Activated CD8-positive, alpha-beta T cell treated with anti-CD3 and anti-CD28 coated beads for 36 hours (primary cell): ENCODE measurements at places on chromosomes 1 and 21.

DNA sequence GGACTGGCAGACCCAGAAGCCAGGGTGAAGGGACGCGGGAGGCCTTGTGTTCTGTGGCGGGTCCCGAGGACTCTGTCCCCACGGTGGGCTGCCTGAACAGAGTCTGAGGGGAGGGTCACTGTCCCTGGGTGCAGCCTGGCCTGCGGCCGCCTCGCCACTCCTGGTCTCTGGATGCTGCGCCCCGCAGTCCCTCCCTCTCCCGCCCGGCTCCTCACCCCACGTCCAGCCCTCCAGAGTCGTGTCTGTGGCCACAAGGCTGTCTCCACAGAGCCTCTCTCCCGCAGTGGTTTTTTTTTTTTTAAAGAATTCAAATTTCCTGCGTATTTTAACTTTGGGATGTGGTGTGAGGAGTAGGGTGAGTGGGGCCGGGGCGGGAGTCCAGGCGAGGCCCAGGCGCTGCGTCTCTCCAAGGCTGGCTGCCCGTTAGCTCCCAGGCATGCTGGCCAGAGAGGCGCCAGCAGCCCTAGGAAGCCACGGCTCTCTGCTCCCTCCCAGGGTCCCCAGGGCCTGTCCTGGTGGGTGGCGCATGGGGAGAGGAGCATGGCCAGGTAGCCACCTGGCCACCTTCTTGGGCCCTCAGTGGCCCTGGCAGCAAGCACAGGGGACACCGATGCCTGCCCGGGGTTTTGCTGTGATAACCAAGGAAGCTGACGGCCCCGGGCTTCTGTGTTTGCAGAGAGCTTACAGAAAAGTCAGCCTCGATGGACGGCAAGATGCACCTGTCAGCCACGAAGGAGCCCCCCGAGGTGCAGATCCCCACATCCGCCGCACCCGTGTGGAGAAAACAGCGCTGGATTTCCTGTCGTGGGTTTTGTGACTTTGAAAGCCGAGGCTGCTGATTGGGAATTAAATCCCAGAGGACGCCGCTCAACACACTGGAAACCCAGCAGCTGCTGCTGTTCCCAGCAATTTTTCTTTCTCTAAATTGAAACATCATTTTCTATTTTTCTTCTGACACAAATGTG is 72.8 kb downstream of the MORN1 start:
- DNase-seq, result peak; percentile 25

- DNase-seq, result no peak
Observed at GRCh38 chr1:200874694-200875093, 1.9 kb downstream of the GPR25 start.

- no peak for DNase-seq
Observed at GRCh38 chr1:154966111-154966510, 4.4 kb downstream of the SHC1 start.

- DNase-seq, result no peak
Observed at GRCh38 chr1:79762461-79762860, 755.9 kb upstream of the ADGRL4 start.

- DNase-seq, result no peak
Observed at GRCh38 chr21:44952116-44952928, 12.5 kb downstream of the SLX9 start.

DNA sequence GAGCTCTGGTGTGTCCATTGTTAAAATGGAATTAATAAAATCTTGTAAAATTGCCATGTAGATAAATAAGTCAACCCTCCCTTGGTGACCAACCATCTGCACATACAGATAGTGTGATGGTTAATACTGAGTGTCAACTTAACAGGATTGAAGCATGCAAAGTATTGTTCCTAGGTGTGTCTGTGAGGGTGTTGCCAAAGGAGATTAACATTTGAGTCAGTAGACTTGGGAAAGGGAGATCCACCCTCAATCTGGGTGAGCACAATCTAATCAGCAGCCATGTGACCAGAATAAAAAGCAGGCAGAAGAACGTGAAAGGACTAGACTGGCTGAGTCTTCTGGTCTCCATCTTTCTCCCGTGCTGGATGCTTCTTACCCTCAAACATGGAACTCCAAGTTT is 174.8 kb downstream of the LTN1 start:
- no peak for DNase-seq

- no peak for DNase-seq
Observed at GRCh38 chr1:243959998-243960397, 91.1 kb upstream of the ZBTB18 start.

GRCh38 chr1:200850554-200850953 is 22.2 kb upstream of the GPR25 start:
- no peak for DNase-seq

- peak; percentile 44 for DNase-seq
Observed at GRCh38 chr1:12344596-12345349, 114.9 kb downstream of the VPS13D start.

DNA sequence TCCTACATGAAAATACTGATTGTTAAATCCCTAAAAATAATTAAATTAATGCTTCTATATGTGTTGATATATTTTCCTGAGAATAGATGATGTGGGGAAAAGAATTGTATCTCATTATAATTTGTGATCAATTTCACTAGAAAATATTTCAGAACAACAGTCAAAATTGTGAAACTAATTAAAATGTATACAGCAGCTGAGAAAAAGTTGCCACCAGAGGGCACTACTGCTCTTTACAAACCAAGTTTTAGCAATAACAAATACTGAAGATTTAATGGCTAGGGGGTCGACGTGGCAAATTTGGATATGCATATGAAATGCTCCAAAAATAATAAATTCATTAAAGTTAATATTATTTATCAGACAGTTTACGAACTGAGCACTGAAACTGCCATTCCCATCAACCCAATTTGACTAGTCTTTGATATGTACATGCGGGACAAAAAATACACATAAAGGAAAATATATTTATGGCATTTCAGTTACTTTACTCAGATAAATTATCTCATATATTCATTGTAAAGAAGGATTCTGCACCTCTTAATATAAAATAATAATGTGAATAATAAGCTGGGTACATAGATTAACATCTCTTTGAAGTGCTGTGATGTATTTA is 96.3 kb upstream of the TMPRSS15 start:
- peak; percentile 69 for DNase-seq

DNA sequence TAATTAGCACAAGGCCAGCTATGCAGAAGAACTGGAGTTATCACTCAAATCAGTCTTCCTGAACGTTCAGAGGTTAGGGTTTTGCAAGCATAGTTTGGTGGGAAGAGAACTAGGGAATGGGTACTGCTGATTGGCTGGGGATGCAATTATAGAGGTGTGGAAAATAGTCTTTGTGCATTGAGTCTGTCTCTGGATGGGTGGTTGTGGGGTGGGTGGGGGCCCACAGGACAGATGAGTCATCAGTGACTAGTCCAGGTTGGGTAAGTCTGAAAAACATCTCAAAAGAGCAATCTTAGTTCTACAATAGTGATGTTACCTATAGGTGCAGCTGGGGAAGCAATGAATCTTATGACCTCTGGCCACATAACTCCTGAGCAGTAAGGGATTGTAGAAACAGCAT is 89.7 kb upstream of the HMCN1 start:
- peak; percentile 65 for DNase-seq

DNA sequence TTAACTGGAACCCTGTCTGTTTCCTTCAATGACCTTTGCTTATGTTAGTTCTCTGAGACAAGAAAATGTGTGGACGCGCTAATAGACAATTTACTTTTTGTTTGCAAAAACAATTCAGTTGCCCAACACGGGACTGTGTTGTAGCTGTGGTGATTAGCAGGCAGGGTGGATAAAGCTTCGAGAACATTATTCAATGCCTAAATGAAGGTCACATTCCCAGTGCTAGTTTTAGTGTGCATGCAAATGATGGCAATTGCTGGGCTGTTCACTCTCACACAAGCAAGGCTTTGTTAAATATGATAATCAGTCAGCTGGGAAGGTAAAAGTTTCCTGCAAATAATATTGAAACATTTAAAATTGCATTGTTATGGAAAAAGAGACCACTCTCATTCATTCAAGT is 188.4 kb downstream of the BACH1 start:
- DNase-seq, result no peak

GRCh38 chr21:30634906-30635305 is at the start of gene KRTAP20-2:
TSS of gene KRTAP20-2 (plus strand) at chr21:30635206. CDS start at chr21:30635264, 58 bp downstream.
- no peak for DNase-seq

GRCh38 chr1:150970808-150971582 is 3.6 kb downstream of the CERS2 start:
- no peak for DNase-seq

DNA sequence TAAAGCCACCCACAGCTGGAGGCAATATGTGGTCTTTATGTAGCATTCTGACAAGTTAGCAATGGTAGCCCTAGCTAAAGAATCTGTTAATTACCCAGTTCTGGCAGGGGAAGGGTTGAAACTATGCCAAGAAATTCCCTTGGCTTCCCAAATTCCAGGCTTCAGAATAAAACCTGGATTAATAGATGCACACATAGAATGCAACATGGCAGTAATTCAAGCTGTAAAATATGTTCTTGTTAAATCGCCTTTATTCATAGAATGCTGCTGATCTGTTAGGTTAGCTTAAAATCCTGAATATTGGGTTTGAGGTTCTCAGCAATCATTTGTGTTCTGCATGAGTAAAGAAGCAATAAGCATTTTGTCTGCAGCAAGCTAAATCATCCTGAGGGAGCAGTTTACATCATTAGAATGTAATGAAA is 80.1 kb downstream of the ZNF326 start:
- DNase-seq, result no peak

GRCh38 chr1:159737238-159737916 is 23.0 kb upstream of the CRP start:
- DNase-seq, result no peak

DNA sequence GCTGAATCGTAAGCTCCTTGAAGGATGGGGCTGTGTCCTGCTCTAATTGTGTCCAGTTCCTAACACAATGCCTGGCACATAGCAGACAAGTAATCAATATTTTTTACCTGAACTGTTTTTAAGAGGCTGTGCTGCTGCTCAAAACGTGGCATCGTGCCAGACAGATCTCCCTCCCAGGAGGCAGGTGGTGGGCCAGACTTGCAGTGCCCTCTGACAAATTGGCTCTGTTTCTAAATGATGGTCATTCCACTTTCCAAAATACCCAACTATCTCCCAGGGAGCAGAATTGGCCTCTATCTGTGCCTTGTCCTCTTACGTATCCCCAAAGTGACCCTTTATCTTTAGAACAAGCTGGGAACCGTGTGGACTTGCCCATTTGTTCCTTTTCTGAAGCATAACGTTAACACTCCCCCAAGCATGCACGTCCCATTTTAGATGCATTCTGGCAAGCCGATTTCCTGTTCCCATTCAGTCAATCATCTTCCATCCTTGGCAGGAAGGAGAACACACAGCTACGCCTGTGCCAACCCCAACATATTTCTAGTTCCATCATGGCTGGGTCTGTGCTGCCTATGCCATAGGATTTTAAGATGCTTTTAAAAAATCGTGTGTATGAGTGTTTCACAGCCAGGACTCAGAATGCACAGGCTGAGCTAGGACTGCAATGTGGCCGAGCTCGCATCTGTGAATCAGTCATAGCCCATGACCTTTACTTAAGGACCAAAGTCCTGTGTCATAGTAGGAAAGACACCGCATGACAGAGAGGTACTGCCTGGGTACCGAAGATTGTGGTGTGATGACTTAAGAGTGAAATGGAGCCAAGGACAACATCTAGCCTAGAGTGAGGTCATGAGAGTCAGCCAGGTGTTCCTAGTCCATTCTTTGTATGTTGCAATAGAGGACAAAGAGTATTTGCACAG is 408.6 kb downstream of the PRDM2 start:
- DNase-seq, result no peak

DNA sequence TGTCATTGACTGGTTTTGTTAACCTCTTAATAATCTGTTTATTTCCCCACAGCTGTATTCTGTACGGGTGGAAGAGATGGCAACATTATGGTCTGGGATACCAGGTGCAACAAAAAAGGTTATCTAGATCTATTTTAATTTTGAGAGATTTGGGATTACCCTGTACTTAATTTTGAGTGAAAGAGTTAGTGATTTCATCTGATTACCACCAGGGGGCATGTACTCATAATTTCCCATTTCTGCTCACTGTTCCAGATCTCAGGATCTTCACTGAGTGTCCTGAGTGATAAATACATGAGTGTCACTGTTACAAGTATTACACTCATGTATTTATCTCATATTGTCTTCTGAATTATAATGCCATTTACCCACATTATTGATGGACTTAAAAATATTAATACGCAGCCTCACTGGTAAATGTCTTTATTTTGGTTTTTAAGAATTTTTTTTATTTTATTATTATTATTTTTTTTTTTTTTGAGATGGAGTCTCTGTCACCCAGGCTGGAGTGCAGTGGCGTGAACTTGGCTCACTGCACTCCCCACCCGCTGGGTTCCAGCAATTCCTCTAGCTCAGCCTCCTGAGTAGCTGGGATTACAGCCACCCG is 27.4 kb downstream of the DTL start:
- DNase-seq, result no peak

DNA sequence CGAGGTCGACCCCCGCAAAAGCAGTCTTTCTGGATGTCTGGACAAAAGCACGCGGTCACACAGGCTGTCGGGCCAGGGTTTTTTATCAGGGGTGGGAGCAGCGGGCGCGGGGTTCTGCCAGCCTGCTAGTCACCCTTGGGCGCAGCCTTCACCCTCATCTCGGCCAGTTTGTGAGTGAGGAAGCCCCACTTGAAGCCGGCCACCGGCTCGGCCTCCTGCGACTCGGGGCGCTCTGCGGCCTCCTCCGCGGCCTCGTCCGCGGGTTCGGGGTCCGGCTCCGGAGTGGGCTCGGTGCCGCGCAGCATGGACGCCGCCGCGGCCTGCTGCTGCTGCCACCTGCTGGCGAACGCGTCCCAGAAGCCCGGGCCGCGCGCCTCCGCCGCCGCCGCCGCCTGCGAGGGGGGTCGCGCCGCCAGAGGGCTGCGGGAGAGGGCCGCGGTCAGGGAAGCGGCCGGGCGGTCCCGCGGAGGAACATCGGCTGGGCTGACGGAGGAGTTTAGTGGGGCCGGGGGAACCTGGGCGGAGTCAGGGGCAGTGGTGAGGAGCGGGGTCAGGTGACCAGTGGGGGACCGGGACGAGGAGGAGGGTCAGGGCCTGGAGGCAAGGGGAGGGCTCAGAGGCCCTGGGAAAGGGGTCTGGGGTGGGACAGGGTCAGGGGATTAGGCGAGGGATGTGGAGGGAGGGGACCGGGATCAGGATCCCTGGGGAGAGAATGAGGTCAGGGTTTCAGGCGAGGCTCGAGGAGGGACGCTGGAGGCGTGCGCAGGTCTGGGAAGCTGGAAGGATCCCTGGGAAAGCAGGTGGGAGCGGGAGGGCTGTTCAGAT is 4.5 kb downstream of the C1orf232 start:
- DNase-seq, result peak; percentile 49
